T-helper 2 cell (primary cell): ENCODE measurements at places on chromosomes 5 and 9.

DNA sequence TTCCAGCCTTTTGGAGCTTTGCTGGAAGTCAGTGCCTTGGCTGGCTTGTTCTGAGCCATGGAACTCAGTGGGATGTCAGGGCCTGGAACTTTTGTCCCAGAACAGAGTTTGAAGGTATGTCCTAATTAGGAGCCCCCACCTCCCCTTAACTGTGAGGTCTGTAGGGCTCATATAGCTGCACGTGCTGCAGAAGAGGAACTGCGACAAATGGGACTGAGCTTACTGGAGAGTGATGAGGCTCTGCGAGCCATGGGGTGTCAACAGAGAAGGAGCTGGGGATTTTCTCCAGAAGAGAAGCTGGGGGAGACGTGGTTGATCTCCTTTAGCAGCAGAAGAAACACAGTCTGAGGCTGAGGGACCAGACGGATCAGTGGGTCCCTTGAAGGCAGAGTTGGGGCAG, 10.9 kb downstream of the TMEM8B start:
- DNase-seq, result no peak

DNA sequence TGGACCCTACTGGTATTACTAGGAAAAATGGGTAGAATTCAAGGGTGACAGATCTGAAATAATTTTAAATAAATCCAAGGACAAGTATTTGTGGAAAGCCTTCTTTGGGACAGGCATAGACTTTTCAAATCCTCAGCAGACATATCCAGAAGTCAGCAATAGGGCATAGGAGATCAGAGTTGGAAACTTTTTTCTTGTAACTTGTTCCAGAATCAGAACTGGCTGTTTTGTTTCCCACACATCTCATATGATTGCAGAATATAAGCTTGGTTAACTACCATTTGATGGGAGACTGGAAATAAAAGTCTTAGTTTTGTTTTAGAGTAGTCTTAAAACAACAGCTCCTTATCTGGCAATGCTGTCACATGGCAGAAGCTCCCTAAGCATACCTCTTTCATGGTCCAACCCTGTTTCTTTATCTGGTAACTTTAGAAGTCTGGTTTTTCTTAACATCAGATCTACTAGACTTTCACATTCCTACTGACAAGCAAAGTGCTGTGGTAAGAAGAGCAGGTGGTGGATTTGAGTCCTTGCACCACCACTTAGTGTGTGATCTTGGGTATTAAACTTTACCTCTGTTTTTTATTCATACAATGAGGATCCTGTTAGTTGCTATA, 25.1 kb downstream of the XRCC4 start:
- no peak for DNase-seq

- no peak for DNase-seq
These were observed 58.6 kb downstream of the WDR70 start for GRCh38 chr5:37437711-37438110.

- DNase-seq, result no peak
These were observed 61.8 kb upstream of the CPLX2 start for GRCh38 chr5:175809531-175810121.

- DNase-seq, result peak; percentile 7
These were observed 688 bp downstream of the CNTLN start for GRCh38 chr9:17135295-17136160.

DNA sequence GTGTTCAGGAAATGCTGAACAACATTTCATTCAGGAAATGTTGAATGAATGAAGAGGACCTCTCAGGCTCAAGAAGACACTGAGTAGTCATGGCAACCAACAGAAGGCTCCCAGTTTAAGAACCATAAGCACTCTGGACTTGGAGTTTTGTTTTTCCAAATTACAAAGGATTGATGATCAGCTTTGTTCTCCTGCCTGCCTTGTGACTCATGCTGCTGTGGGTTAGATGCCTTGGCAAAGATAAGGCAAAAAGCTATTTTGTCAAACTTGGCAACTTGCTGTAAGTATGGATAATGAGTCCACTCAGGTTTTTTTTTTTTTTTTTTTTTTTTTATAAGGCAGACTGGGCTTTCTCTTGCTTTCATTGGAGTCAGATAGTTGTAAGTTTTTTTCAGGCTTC, 365.0 kb downstream of the TMEM232 start:
- no peak for DNase-seq

- no peak for DNase-seq
These were observed 40.8 kb upstream of the ROPN1L start for GRCh38 chr5:10400831-10401230.

GRCh38 chr9:78023003-78023741, 8.4 kb downstream of the GNAQ start:
- DNase-seq, result no peak
